ENCODE measurements at places on chromosomes 4 and X.

GRCh38 chrX:1903236-1903935, 288.5 kb downstream of the ASMT start:
- DNase-seq = no peak

DNA sequence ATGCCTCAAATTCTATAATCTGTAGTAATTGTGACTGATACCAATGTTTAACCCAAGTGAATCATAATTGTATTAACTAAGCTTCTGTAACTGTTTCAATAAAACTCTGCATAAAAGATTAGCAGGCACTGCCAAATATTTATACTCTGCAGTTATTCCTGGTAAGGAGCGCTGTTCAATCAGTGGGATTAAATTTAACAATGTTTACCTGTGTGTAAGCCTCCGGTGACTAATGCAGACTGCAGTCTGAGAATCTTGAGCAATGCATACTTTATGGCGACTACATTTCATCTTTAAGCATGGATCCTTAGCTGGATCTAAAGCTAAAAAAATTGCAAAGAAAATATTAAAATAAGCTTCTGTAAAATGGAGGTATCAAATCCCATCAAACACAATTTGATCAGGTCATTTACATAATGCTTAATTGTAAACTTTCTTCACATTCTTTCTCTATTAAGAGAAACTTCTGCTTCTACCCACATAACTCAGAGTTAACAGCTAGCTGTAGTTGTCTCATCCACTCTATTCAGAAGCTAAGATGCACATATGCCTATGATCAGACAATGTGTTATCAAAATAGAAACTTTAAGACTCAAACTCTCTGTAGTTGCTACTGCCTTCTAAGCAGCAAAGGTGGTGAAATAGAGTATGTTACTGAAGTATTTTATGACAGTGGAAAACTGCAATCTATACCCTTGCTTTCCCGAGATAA, 234.0 kb downstream of the SPOCK3 start:
- no peak for DNase-seq

- DNase-seq = no peak
Observed at GRCh38 chrX:14729058-14729457, 143.8 kb downstream of the FANCB start.

DNA sequence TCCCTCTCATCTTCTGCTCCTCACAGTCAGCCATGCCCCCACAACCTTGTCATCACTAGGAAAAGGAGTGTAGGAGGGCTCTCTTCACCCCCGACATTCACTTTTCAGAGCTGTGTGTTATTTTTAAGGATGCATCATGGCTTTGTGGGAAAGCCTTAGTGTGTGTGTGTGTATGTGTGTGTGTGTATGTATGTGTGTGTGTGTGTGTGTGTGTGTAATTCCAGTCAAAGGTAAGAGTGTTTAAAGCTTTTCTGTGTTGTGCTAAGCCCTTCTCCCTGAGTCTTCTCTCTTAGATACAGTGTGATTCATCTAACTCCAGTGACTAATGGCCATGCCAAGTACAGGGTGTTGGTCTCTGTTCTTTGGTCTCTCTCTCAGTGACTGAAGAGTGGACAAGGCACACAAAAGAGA, 76.6 kb downstream of the CHIC2 start:
- DNase-seq = no peak

GRCh38 chr4:3464349-3464905, 1.3 kb downstream of the DOK7 start:
- no peak for DNase-seq

GRCh38 chr4:149409146-149409545, 406.5 kb downstream of the IQCM start:
- no peak for DNase-seq

DNA sequence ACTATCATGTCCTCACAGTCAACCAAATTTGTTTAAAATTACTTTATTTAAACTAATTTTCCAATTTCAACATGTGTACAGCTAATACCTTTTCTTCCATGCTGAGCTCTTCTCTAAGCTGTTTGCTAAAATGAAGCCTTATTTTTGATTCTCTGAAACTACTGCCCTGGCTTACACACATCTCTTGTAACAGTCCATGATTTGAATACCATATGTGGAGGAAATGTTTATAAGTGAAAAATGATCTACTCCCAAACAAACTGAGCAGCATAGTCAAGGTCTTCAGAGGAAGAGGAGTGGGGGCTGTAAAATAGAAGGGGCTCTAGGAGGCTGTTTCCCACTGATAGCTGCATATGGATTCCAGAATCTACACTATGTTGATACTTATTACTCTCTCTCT, 188.7 kb downstream of the ANKRD50 start:
- DNase-seq = no peak

- DNase-seq = no peak
Observed at GRCh38 chrX:9160698-9161329, 126.9 kb upstream of the FAM9B start.

DNA sequence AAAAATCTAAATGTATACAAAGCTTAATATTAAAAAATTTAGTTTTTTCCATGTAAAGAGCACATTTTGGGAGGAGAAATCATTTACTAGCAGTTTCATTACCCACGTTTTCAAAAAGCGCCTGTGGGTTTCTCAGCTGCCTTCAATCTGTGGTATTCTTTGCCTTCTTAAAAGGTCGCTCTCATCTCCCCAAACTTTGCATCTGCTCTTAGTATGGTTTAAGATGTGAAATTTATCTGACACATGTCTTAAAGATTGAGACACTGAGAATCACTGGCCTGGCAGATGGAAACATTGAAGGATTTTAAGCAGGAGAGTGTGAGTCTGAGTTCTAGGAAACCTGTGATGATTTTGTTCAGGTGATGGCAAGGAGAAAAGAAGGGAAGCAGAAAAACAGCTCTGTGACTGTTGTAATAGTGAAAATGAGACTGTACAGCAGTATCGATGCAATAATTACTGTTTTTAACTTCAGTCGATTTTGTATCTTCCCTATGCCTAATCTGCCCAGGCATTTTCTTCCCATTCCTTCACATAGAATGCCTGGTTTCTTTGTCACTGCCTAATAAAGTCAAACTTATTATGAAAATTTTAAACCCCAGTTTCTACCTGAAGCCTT, 75.9 kb downstream of the PAQR3 start:
- DNase-seq = no peak

GRCh38 chr4:65023883-65024670, 614.8 kb upstream of the TECRL start:
- DNase-seq = no peak

DNA sequence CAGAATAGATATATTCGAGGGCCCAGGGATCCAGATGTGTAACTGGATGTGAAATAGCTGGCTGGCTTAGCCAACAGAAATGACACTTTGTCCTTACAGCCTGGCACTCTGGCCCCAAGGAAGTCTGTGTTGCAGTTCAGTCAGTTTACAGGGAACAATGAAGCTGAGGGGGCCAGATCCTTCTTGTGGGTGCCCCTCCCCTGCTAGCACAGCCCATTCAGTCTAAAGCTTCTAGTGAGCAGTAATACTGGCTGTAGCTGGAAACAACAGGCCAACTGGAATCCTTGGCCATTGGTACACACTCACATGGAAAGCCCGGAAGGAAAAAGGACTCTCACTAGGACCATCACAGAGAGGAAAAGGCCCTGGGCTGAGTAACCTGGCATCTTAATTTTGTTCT, 22.7 kb upstream of the CD40LG start:
- DNase-seq = no peak

DNA sequence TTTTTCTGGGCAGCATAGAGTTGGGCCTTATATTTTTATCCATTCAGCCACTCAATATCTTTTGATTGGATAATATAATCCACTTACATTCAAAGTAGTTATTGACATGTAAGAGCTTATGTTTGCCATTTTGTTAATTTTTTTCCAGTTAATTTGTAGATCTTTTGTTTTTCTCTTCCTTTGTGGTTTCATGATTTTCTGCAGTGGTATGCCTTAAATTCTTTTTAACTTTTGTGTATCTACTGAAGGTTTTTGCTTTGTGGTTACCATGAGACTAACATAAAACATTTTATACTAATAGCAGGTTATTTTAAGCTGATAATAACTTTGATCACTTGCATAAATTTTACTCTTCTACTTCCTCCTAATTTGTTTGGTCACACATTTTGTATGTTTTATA, 140.8 kb upstream of the GATB start:
- no peak for DNase-seq

DNA sequence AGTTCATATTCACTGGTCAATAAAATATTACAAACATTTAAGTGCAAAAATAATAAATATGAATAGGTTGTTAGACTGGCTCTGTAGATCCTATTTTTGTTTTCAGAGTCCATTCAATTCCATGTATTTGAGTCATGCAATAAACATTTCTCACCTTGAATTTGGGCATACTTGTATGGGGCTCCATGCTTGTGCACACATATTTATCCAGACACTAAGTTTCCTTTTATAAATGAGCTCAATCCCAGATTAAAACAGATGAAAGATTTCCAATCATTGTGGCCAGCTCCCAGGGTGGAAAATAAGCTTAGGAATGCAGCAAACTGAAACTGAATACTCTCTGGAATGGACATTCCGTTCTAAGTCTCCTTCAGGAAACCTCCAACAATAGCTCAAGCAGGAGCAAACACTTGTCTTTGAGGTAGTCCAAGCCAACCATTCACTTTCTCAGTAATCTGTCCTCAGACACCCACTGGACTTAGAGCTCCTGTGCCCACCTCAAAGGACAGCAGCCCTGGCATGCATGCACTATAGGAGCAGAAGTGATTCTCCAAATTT, 16.4 kb downstream of the DMD start:
- DNase-seq = no peak

GRCh38 chrX:96569034-96569433, 115.6 kb upstream of the DIAPH2 start:
- no peak for DNase-seq

- no peak for DNase-seq
Observed at GRCh38 chr4:128285085-128285997, 2.3 kb downstream of the PGRMC2 start.

DNA sequence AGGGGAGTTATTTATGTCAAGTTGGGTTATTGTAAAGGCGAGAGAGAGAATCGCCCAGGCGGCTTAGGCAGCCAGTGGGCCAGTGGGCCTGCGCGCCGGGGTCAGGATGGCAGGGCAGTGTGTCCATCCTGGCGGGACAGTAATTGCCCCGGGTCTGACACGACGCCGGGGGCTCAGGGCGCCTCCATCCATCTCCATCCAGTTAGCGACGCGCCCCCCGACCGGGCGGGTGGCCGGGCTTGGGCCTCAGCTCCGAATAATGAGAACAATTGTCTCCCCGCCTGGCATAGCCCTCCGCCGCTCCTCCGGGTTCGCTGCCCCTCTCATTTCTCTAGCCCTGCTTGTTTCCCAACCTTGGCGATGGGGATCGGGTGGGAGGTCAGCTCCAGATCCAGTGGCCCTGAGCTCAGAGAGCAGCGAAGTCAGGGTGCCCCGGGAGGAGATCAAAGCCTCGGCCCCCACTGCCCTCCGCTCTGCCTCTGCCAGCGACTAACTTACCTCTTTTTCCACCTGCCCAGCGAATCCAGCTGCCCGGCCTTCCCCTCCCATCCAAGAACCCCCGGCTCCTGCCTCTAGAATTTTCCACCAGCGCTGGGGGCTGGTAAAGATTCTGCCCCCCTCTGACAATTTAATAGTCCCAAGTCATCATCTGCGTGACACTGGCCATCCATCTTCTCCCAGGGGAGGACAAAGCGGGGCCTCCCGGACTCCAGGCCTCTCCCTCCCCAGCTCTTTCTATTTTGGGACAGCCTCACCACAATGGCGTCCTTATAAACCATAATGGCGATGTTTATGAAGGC, 56.9 kb upstream of the TMEM33 start:
- DNase-seq = no peak

DNA sequence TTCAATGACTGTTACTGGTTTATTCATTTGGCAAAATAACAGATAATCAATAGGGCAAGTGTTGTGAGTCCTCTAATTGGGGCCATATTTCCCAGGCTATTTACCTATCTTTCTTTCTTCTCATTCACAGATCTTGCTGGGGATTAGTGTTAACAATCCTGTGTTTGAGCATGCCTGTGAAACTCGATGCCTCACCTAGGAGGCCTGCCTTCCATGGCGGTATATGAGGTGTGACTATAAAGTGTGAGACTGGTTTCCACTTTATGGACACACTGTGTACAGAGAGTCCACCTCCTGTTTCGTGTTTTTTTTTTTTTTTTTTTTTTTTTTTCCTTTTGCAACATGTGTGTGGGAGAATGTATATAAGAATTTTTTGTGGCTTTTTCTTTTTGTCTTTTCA, 199.3 kb downstream of the BMPR1B start:
- DNase-seq = no peak

DNA sequence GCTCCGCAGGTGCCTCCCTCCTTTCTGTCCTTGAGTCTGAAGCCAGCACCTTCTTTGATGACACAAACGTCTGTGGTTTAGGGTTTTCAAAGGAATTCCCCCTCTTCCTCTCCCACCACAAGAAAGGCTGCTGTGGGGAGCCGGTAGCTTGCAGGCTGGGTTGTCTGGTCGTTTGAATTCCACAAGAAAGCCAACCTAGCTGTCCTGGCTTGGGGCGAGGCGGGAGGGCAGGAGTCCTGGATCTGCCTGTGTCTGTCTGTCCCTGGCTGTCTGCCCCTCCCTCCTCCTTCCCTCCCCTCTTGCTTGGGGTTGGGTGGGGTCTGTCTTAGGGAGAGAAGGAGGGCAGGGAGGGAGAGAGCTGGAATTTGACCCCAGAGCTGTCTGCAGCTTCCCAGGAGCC, 56.3 kb downstream of the SHROOM2 start:
- no peak for DNase-seq

DNA sequence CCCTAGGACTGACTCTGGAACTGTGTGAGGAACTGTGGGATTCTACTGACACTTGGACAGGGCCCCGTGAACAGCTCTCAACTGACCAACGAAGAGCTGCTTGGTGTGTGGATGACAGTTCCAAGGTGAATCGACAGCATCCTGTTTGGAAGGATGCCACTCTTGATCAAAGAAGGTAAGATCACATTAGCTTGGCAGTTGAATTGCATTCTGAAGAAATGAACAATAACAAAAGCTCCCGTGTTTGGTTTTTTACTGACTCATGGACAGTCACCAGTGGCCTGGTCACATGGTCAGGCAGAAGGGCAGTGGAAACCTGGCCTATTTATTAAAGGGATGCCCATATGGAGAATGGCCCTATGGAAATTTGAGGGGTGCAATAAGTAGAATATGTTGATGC, 33.1 kb upstream of the GPR34 start:
- DNase-seq = no peak

DNA sequence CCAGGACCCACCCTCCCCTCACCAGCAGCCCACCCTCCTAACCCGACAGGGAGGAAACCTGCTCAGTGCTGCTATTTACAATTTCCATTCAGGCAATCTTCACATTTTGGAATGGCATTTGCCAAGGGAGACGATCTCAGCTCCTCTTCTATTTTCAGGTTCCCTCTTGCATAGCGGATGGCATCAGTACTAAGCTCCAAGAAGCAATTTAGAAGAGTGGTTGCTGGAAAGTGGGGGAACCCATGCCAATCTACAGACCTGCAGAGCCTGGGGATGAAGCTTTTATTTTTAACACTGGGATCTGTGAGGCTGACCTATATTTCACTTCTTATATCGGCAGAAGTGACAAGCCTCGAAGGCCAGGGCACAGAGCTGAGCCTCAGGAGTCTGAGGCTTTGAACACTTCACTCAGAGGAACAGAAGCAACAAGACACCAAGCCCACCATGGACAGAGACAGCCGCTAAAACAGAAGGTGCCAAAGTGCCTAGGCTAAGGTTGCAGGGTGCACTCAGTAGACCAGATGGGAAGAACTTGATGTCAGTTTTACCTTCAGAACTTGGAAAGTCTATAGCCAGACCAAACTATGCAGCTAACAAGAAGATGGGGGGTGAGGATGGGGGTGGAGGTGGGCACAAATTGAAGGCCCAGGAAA, 44.0 kb downstream of the SCD5 start:
- DNase-seq = no peak
